ENCODE measurements at places on chromosomes 6 and 20.

- no peak for DNase-seq
These were observed 19.0 kb upstream of the RTF2 start for GRCh38 chr20:56449459-56449858.

GRCh38 chr20:46073443-46073842 lies 16.3 kb downstream of the NCOA5 start:
- DNase-seq = no peak

DNA sequence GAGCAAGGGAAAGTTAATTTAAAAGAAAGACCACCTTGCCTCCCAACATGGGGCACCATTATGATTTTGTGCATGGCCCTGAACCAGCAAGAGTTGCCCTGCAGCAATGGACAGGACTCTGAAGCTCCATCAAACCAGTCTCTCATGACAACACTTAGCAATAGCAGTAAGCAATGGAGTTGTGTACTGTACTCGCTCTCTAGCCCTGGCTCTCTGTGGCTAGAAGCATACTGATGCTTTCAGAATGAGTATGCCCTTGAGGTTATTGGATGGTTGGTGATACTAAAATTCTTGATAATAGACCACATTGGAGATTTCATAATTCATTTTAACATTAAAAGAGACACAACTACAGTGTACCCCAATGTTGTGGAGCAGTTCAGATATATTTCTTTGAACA lies 23.2 kb upstream of the LMBRD1 start:
- DNase-seq = no peak

DNA sequence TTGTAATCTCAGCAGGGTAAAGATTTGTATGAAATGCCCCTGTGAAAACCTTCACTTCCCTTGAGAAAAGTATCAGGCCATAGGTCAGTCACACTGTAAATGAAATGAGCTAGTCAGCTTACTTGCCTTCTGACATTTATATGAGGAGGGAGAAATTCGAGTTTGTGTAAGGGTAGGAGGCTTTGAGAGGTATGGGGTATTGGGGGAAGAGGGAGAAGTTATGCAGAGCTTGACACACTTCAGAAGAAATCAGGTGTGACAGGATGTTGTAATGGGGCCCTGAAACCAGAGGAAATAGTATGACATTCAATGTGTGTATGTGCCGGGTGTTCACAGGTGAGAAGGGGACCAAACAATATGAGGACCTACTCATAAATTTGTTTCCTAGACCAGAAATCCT lies 64.2 kb upstream of the CCN6 start:
- no peak for DNase-seq

DNA sequence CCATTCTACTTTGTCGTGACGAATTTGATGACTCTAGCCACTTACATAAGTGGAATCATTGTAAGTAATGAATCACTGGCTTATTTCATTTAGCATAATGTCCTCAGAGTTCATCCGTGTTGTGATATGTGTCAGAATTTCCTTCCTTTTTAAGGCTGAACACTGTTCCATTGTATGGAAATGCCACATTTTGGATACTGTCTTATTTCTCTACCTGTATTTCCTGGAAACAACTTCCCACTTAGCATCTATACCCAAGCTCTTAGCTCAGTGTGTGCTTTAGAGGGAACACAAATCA lies 28.8 kb upstream of the GGTLC1 start:
- DNase-seq = no peak

DNA sequence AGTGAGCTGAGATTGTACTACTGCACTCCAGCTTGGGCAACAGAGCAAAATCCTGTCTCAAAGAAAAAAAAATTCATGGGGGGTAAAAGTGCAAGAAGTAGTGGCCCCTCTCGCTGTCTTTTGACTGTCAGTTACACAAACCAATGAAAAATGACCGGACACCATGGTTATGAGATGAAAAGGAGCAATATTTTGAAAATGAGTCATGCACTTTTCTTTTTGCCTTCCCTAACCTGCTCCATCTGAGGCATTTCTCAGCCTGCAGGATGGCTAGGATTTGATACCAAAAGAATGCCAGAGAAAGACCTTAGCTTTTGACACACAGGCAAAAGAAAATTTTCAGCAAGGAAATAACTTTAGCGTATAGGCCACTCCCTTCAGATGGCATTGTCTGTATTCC lies 181.7 kb upstream of the ARID1B start:
- no peak for DNase-seq

DNA sequence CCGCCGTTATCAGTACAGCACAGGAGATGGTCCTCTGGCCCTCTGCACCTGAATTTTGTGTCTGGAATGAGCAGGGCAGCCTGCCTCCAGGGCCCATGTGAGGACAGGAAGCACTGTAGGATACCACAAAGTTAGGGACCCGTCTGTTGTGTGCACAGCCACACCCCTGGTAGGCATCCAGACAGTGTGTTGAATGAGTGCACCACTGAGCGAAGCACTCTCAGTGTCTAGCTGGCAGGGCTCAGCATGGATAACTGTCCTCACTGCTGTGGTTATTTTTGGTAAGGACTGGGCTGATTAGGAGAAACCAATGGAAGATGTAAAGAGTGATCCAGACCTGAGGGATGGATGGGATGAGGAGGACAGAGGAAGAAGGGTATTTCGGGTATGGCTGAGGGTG lies 178.7 kb downstream of the CLIC5 start:
- no peak for DNase-seq

DNA sequence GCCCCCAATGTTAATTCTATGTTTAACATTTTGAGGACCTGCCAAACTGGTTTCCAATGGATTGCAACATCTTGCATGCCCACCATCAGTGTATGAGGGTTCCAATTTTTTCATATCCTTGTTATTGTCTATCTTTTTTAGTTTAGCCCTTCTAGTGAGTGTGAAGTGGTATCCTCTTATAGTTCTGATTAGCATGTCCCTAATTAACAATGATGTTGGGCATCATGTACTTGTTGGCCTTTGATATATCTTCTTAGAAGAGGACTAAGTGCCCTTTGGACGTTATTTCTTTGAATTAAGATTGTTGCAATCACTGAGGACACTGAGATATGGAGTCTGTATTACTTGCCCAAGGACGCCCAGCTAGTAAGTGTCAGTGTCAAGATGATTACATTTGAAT lies 22.3 kb downstream of the GCNT2 start:
- no peak for DNase-seq

DNA sequence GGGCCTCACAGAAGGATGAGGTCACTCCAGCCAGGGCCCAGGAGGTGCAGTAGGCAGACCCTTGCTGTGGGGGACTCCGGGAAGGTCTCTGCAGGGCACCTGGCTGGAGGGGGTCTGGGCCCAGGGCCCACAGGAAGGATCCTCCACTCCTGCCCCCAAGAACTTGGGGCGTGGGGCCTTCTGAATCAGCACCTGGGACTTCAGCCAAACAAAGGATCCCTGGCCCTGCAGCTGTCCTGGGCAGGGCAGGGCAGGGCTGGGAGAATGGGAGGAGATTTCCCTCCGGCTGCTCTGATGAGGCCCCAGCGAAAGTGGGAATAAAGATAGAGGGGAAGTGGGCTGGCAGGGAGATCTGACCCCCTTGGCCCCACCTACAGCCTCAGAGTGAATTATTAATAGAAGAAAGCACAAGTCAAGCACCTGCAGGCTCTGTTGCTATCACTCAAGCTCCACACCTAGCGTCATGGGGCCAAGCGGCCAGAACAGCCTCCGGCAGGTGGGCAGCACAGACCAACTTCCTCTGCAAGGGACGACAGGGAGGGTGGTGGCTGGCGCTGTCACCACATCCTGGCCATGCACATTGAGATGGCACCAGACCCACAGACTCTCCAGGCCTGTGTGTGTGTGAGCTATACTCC lies 61.6 kb upstream of the MRPS10 start:
- DNase-seq = no peak

DNA sequence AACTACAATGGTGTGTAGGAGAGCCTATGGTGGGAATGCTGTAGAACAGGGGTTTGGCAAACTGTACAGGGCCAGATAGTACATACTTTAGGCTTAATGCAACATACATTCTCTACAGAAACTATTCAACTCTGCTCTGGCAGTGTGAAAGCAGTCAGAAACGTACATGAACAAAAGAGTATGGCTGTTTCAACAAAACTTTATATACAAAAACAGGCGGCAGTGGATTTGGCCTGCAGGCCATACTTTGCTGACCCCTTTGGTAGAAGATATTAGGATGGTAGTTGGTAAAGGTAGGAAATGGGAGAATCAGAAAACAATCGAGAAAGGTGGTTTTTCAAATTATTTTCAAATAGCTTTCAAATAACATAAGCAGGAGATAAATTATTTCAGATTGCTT lies 24.8 kb downstream of the FUCA2 start:
- DNase-seq = no peak

DNA sequence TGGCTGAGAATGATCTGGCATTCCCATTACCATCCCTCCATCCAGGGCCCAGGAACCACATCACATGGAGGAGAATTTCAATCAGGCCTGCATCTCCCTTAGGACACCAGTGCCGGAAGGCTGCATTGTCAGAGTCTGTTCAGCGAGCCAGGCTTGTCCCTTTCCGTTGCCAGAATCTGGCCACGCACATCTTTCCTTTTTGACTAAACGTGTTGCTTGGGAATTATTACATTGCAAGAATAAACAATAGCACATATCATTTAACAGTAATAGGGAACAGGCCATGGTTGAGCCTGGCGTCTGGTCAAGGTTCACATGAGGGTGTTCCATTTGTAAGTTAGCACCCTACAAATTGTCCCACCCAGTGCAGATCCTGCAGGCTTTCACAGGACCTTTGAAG lies 42.8 kb downstream of the SOBP start:
- no peak for DNase-seq

GRCh38 chr6:134295953-134296553 lies 21.9 kb downstream of the SGK1 start:
- DNase-seq = no peak

- no peak for DNase-seq
These were observed 180.3 kb upstream of the ZNF217 start for GRCh38 chr20:53773792-53774401.

DNA sequence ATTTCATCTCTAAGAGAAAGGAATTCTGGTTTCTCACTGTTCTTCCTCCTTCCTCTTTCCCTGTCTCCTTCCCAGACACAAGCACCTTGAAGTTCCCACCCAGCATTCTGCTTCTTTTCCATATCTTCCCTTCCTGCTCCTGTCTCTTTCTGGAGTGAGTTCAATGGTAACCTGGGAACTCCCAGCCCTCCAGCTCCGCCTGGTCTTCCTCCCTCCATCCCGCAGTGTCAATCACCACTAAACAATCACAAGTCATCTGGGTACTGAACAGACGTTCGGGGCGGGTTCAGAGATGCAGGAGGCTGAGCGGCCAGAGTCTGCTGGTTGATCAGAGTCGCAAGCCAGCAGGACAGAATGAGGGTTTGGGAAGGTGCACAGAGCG lies 7.7 kb downstream of the TTBK1 start:
- DNase-seq = no peak

- no peak for DNase-seq
These were observed 144.9 kb downstream of the TRMT11 start for GRCh38 chr6:126131246-126131645.

GRCh38 chr6:43040542-43041257 lies 13.0 kb downstream of the CUL7 start:
- no peak for DNase-seq

DNA sequence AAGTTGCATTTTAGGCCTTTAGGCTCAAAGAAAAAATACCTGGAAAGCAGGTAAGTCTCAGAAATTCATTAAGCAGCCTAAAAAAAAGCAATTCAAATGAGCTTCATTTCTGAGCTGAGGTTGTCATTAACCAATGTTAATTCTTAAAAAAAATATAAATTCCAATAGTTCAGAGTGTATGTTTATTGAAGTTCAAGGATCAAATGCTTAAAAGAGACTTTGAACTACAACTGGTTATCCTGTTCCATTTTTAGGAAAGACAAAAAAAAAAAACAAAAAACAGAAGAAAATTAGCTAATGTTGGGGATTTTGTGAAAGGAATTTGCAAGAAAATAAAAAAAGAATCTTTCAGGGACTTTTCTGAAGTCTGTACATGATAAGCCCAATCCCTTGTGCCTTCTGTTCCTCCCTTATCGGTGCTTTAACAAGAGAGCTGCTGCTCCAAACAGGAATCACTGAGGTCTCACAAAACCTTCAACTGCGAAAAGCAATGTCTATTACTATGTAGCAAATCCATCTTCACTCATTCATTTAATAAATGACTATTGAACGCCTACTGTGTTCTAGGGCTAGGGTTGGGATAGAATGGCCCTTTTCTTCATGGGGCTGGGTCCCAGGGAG lies 90.3 kb downstream of the FOXF2 start:
- no peak for DNase-seq

- DNase-seq = no peak
These were observed 87.3 kb downstream of the KCNB1 start for GRCh38 chr20:49395183-49395582.

DNA sequence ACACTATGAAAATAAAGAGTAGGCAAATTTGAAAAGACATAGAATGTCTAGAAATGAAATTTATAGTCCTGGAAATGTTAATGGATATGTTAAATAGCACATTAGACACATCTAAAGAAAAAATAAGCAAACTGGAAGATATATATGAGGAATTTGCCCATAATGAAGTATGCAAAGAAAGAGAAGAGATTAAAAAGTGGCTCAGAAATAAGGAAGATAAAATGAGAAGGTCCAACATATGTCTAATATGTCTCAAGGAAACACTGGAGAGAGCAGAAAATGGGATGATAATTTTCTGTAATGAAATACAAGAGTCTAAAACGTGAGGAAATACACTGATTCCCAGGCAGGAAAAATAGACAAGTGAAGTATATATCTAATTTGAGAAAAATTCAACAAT lies 36.6 kb upstream of the ARID1B start:
- no peak for DNase-seq

- no peak for DNase-seq
These were observed 50.3 kb upstream of the HLA-G start for GRCh38 chr6:29777310-29777709.

DNA sequence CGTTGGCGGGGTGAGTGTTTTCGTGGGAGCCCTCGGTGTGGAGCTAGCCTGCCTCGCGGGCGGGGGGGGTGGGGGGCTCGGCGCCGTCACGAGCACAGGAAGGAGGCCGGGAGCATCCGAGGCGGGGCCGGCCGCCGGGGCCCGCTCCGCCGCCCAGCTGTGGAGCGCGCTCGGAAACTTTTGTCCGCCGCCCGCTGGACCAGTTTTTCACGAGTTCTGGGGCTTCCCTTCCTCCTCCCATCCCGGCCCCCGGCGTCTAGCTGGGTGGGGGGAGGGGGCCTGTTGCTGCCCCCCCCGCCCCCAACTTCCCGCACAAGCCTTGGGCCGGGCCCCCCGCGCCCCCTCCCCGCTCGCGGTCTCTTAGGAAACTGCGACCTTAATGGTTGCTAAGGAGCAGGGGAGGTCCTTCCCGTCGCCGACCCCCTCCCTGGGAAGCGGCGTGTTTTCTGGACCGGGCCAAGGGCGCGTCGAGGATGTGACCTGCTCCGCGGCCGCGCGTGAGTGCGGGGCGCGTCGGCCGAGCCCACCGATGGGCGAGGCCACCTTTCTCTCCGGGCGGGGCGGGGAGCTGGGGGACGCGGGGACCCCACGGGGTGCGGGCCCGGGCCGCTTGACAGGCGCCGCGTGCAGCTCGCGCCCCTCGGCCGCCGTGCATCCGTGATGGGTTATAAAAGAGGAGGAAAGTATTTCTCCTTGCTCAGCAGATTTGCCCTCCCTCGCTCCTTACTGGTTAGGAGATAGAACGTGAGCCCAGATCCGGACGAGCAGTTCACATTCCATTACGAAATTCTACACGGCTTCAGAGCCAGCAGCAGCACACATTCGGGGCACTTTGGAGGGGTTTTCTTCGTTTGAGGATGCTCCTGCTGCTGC lies 1.4 kb downstream of the RREB1 start:
- DNase-seq = no peak

Measured in activated CD4-positive, CD25-positive, alpha-beta regulatory T cell treated with anti-CD3 and anti-CD28 coated beads, Interleukin-2, amount 50 U/mL, for 16 hours (primary cell).